ENCODE measurements at places on chromosomes 2 and 18.

- no peak for DNase-seq
These were observed 1399.9 kb downstream of the DPP10 start for GRCh38 chr2:115842306-115842705.

DNA sequence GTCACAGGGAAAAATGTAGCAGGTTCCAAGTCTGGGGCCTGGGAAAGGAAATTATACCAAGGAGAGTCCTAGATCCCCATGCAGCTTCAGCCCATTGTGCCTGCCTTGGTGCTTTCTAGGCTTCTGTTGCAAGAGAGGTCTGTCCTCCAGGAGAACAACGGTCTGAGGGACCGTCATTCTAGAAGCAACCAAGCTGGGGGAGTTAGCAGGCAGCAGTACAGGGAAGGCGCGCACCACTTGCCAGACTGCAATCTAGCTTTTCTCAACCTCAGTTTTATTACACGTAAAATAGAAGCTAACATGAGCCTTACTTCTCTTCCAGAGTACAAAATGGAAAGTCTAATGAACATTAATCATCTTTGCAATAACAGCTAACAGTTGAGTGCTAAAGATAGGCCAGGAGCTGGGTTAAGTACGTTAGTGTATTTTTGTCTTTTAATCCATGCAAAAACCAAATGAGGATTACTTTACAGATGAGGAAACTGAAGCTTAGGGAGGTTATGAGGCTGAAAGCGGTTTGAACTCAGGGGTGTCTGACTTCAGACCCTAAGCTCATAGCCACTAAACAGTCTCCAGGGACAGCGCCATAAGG is 1.9 kb downstream of the TCF23 start:
- no peak for DNase-seq

GRCh38 chr2:180991361-180991760 is 11.0 kb downstream of the UBE2E3 start:
- DNase-seq: no peak

GRCh38 chr18:60385693-60386092 is 13.1 kb upstream of the MC4R start:
- DNase-seq: no peak

DNA sequence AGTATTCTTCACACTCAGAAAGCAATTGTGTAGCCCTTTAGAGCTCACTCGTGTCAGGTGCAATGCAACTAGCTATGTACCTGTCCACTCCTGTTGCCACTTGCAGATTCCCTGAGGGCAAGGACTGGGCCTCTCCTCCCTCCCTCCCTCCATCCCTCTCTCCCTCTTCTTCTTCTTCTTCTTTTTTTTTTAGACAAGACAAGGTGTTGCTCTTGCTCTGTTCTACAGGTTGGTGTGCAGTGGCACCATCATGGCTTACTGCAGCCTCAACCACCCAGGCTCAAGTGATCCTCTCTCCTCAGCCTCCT is 119.7 kb downstream of the ACKR3 start:
- DNase-seq: no peak

DNA sequence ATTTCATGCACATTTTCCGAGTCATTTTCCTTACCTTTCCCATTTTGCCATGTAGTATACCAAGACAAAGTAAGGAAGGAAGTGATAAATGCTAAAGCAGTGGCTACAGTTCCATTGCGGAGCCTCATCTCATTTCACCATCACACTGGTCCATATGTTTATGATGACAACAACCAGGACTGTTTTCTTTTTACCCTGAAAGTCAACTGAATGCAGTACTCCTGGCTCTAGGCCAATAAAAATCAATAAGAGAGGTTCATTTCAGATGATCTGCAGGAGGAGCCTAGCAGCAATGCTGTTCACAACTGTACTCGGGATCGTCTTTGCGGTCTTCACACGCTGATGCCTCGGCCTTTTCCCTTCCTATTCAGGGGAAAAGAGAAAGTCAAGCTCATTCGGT is 4.7 kb downstream of the MGAT4A start:
- DNase-seq: no peak

GRCh38 chr2:710867-711665 is 33.9 kb upstream of the TMEM18 start:
- DNase-seq: no peak

DNA sequence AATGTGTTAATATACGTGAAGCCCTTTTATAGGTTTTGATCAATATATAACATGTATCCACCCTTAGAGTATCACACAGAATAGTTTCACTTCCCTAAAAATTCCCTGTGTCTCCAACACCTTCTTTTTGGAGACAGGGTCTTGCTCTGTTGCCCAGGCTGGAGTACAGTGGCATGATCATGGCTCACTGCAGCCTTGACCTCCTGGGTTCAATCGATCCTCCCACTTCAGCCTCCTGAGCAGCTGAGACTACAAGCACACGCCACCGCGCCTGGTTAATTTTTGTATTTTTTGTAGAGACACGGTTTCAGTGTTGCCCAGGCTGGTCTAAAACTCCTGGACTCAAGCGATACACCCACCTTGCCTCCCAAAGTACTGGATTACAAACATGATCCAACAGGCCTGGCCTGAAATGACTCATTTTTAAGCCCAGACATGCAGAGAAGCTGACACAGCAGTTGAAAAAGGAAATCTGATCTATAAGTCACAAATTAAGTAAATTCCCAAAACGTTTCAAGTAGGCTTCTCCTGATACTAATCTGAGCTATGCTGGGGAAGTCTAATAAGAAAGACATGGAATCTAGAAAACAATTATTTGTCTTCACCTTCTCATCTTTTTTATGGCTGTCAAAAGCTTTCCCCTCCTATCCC is 2.9 kb downstream of the DUSP11 start:
- no peak for DNase-seq

- no peak for DNase-seq
These were observed 47.4 kb downstream of the FSIP2 start for GRCh38 chr2:185785851-185786473.

DNA sequence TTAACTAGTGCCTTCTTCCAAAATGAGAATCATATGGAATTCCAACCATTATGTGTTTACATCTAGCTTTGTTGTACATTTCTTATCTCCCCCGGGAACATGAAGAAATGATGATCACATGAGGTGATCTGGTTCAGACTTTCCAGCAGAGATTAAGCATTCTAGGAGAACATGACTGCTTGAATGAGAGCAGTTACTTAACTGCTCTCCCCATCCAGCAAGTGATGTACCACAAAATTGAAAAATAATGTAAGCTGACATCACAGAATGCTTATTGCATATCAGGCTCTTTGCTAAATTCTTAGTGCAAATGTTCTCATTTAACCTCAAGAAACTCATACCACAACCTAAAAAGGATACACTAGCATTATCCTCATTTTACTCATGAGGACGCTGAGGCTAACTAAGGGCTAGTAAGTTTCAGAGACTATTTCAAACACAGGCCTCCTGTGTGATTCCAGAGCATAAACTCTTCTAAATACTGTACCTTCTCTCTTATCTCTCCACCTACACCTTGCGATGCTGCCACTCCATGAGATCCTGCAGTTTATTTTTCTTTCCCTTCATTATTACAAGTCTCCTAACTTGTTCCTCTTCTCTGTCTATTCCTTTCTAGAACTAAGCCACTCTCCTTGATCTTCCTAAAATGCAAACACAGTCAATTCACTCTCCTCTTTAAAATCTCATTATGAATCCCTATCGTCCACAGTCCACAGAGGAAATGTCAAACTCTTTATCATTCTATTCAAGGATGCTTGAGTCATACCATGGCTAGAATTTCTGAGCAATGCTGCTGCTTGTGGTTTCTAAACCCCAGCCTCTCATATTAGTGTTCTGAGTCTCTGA is 1224.8 kb upstream of the ZEB2 start:
- peak; percentile 30 for DNase-seq

- DNase-seq: no peak
These were observed 261.2 kb upstream of the FSIP2 start for GRCh38 chr2:185477452-185477851.

GRCh38 chr2:79980816-79981215 is 323.7 kb downstream of the LRRTM1 start:
- DNase-seq: peak; percentile 84

GRCh38 chr2:112027767-112028166 is 27.3 kb upstream of the TMEM87B start:
- no peak for DNase-seq

GRCh38 chr18:34978533-34978893 is 62.7 kb upstream of the MAPRE2 start:
- no peak for DNase-seq

DNA sequence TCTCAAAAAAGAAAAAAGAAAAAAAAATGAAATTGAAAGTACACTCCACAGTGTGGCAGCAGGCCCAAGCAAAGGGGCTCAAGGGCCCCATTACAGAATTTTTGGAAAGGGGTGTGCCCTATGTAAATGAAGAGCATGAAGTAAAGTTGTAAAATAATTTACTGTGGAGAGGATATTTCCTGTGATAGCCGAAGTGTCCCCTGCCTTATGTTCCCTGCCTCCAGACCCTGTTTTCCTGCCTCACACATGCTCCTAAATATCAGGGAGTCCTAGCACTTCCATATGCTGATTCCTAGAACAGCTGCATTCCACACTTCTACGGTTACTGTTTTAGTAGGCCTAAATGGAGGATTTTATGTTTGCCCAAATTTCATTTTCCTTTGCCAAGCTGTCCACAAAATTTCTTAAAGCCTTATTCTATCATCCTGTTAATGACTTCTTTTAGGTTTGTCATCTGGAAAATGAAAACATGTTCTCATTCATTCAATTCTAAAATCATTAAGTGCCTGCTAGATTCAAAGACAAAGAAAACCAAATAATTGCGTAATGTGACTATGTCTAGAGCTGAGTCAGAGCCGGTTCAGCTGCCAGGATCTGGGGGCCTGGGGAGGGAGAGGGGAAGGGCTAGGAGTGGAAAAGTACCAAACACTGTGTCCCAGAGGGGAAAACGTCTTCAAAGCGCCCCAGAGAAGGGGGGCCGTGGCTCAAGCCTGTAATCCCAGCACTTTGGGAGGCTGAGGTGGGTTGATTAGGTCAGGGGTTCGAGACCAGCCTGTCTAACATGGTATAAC is 25.9 kb upstream of the IMPA2 start:
- no peak for DNase-seq

DNA sequence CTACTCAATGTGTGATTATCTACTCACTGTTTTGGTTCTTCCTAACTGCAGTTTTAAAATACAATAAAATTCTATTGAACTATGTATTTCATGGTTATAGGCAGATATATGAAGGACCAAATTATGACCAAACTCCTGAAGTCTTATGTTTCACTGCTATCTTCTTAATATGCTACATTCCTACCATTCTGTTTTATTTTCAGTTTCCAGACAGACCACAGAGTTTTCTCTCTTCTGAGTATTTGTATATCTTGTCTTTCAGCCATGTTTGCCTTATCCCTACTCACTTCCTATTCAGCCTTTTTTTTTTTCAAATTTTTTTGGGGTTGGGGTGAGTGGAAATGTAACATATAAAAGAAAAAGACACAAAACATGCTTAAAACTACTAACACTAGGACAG is 6.3 kb downstream of the RFTN2 start:
- no peak for DNase-seq

- peak; percentile 28 for DNase-seq
These were observed 38.9 kb downstream of the FASTKD2 start for GRCh38 chr2:206804326-206804725.

DNA sequence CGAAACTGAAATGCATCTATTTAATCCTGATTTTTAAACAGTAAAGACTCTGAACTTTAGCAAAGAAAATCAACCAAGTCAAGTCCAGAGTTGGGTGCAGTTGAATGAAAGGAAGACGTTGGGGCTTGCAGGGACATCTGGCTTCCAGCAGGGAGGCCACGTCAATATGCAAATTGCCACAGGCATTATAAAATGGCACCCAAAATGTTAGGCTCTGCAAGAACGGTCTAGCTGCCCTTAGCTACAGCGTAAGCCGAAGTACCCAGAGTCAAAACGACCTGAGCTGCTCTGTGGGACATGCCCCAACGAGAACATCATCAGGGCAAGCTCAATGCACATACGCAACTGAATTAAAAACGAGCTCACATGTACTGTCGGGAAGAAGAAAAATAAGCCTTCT is 30.7 kb downstream of the DOCK10 start:
- DNase-seq: no peak

DNA sequence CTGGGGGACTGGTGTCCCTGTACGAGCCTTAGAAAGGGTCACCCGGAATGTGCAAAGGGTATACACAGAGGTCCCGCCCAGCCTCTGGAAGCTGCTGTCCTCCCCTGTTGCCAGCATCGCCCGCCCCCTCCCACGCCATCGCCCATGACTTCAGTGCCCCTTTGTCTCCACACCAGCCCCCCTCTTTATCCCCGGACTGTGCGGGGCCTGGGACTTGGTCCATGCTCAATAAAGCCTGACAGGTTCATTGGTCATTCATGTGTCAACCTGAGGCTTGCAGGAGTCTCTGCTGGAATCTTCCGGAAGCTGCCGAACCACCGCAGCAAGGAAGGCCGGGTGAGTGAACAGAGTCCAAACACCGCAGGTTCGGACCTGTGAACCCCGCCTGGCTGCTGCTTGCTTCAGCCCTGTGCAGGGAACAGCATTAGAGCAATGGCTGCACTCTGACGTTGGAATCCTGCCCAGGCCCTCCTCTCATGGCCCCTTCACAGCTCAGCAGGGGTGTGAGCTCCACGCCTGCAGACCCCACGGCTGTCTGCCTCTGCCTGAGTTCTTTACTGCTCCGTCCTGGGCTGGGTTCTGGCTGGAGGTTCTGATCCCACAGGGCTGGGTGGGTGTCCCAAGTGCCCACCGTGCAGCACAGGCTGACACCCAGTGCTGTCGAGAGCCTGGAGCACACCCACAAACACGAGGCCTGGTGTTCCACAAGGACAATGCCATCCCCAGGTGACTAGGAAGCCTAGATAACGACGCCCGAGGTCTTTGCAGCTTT is 96.5 kb downstream of the SEPTIN10 start:
- DNase-seq: no peak

- no peak for DNase-seq
These were observed 48.7 kb upstream of the TANK start for GRCh38 chr2:161111531-161111930.

DNA sequence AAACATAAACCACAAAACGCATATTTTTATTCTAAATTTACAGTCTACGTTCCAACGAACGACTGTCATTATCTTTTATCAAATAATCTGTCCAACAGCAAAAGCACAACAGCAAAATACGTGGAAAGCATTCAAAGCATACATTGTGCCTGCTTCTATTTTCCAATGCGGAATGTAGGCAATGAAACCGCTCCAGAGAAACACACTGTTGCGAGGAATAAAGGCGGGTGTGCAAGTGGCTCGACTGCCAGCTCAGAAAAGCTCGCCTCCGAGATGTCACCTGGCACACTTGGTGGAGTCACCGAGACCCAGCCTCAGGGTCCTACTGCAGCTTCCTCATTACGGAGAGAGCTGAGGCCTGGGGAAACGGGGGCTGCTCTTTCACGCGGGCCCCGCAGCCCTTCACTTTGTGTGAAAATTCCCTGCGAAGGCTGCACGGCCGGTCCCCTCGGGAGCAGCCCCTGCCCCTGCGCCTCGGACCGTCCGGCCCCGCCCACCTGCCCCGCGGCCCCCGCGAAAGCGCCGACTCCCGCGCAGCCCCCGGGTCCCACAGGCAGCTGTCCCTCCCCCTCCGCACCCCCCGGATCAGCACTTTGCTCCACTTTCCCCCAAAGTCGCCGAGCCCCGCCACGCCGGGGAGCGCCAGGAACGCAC is 752 bp downstream of the MGAT4A start:
- DNase-seq: no peak

- no peak for DNase-seq
These were observed 61.5 kb downstream of the PTPN4 start for GRCh38 chr2:119821266-119821665.
